ENCODE measurements at places on chromosomes 6 and 20.

DNA sequence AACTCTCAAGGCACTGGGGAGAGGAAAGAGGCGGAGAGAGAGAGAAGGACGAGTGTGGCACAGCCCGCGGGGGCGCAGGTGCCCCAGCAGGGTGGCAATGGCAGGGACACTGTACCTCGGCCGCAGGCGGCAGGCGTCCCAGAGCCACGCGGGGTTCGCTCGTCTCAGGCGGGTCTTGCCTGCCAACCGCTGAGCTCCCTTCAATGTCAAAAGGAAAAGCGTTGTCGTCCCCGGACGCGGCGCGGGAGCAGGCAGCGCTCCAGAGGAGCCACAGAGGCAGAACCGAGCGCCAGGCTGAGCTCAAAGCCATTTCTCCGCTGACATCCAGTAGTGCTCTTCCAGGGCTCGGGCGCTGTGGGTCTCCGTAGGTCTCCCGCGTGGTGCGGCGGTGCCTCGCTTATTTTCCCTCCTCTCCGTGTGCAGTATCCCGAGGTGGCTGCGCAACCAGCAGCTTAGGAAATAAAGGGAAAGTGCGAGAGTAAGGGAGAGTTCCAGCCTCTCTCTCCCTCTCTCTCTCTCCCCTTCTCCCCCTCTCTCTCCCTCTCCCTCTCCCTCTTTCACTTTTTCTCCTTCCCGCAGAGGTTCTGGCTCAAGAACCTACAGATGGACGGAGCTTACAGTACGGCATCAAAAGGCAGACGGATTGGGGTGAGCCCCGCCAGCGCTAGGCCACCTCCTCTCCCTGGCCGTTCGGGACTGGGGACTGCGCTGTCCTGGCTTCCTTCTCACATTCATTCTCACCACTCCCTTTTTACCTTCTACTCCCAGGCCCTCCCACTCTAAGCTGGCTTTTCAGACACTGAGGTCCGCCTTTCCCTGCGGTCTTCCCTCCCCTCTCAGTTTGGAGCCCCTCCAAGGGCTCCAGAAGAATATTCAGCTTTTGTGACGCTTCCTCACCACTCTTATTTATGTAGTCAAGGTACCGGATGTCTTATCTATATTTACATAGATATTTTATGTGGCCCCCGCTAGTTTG lies at the start of gene LAMA4:
LAMA4 (minus strand) TSS at position 727 of the 976 bp plus-strand sequence; CDS start at position 310, 417 bp downstream.
- DNase-seq, result peak; percentile 85

GRCh38 chr20:63772781-63773518 lies 33.4 kb downstream of the SLC2A4RG start:
- no peak for DNase-seq

DNA sequence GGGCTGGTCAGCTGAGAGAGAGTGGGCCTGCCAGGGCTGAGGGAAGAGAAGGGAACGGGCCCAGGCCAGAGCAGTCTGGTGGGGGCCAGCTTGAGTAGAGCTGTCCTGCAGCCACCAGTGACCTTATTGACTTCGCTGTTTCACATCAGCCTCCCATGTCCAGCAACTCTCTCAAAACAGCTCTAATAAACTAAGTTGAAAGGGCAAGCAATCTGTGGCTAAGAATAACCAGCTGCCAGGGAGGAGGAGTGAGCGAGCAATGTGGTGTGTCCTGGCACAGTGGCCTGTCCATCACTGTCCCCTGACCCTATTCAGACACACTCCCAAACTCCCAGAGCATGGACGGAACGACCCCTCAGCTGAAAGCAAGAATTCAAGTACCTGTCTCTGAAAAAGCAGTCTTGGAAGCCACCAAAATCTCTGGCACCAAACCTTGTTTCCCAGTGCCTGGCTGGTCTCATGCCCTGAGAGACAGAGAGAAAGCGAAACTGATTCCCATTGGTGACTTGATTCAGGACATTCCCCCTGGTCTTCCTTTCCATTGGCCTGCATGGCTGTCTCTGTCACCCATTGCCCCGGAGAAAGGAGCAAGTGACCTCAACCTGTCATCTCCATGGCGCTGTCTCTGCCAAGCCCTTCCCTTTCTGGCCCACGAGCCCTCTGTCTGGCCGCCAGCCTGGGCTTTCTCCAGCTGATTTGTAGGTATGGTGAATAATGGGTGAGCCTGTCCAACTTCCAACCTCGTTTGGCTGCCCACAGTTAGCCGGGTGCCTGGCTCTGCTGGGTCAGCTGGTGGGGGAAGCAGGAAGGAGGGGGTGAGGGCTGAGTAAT lies at the start of gene DDO:
DDO (minus strand) TSS at position 490 of the 831 bp plus-strand sequence. CDS start 2,113 bp downstream, outside the sequence.
- DNase-seq, result no peak

DNA sequence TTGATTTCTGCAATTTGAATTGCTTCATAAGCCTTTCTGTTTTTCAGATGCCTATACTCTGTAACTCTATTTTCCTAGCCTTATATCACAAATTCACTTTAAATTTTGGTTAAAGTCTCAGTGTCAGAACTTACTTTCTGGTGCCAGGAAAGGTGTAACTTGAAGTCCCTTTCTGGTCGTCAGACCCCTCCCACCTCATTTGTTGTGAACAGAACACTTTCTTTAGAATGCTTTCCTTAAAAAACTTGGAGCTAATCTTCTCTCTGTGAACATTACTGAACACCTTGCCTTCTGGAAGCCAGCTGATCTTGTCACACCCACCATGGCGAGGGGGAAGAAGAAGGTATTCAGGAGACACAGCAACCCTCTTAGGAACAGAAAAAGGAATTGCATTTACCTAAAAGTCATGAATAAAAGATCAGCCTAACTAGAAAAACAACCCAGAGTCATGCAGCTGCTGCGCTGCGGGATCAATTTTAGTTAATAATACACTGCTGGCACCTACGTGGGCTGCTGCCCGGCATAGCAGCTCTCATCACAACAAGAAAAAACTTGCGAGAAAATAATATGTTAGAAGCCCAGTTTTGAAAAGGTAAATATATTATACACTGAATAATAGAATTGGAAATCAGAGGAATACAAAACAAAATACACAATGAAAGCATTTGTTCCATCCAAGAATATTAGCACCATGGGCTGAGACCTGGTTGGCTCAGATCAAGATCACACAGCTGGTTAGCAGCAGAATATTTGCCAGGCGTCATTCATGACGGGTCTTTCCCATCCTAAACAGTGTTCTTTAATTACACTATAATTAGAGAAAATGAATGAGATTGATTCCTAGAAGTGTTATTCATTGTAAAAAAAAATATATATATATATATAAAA lies 5.8 kb upstream of the FAM217A start:
- DNase-seq, result no peak

GRCh38 chr6:149286905-149287304 lies 30.6 kb upstream of the TAB2 start:
- no peak for DNase-seq

DNA sequence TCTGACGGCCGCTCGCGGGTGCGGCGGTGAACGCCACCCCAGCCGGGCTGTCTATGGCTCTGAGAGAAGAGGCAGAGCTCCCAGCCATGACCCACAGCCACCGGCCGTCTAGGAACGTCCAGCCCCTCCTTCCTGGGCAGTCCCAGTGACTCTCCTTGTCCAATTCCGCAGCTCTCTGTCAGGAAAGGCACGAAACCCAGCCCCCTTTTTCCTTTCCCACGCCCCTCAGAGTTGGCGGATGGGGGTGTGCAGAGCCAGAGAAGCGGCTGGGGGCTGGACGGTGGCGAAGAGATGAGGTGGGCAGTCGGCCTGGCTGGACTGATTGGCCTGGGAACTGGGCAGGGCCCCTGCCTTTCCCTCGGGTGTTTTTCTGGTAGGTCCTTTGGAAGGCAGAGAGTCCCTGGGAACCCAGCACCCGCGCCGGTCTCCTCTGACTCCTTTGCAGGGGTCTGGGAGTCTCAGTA lies 1.5 kb downstream of the EBF4 start:
- DNase-seq, result peak; percentile 47

GRCh38 chr6:27076116-27076515 lies 171.4 kb upstream of the PRSS16 start:
- no peak for DNase-seq

DNA sequence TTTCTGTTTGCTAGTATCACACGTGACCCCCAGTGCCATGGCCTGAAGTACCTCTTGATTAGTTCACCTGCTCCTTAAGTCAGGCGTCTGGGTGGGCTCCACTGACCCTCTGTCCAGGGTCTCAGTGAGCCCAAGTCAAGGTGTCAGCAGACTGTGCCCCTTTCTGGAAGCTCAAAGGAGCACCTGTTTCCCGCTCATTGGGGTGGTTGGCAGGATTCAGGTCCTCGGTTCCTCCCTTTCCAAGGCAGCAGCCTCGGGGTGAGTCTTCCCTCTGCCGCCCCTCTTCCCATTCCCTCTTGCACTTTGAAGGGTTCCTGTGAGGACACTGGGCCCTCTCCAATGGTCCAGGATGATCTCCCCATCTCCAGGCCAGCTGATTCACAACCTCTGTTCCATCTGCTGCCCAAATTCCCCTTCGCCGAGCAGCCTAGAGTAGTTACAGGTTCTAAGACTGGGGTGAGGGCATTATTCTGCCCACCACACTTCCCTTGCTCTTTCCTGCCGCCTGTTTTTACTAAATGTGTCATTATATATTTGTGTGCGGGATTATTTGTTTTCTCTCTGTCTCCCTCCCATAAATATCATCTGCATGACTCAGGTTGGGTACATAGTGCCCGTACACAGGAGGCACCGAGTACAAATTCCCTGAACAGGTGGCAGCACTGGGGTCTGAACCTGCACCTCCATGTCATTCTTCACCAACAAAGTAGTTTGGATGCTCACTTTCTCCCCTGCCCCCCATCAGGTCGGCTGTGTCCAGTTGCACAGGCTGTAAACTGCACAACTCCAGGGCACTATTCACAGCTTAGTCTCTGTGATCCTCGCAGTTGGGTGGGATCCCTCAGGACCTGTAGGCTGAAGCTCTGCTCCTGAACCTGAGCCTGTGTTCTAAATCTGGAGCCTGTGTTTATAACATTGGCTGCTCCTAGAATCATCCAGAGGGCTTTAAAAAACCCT lies 58.5 kb downstream of the RBM38 start:
- DNase-seq, result no peak

DNA sequence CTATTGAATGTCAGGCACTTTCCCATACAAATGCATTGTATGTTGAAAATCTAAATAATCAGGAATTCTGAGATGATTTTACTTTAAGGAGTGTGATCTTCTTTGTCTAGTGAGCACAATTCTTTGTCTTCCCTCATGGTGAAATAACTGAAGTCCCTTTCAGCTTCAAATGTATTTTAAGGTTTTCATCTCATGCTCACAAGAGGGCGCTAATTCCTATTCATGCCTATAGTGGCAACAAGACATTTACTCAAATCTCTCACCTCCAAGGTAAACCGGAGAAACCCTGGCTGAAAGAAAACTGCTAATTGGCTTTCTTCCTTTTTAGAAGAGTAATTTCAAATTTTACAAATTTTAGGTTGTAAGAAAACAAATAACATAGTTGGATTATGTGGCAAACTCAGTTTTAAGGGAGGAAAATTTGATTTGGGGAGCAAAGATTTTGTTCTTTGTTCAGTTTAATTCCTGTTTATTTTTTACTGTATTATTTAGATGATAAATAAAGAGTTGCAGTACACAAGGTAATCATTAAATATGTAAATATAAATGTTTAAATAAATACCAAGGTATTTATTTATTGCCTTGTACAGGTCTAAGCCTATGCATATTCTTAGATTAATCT lies 69.1 kb downstream of the SLC35F1 start:
- peak; percentile 54 for DNase-seq

DNA sequence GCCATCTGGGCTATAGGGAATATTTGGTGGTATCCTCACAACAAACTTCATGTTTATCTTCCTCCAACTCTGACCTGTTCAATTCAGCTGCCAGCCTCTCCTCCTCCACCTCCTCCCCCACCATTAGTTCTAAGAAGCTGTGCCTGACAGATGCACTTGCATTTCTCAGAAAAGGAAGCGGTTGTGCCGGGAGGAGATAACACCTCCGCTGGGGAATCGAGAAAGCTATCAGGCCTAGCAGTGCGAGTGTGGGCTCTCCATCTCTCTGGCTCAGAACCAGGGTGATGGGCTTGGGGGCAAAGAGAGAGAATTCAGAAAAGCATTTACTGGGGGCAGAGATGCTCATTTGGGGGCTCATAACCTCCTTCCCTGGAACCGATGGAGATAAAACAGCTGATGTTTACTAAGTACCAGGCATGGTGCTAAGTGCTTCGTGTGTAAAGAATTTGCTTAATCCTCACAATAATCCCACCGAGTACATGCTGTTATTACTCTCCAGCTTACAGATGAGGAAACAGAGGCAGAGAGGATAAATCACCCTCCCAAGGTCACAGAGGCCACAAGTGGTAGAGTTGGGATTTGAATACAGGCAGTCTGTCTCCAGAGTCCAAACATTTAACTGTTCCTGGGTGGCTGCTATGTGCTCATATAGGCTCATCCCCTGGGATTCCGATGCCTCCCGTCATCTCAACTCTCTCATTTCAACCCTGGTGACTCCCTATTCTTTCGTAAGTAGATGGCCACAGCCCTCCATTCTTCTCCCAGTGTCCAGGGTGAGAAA lies 38.3 kb downstream of the COX4I2 start:
- DNase-seq, result no peak

DNA sequence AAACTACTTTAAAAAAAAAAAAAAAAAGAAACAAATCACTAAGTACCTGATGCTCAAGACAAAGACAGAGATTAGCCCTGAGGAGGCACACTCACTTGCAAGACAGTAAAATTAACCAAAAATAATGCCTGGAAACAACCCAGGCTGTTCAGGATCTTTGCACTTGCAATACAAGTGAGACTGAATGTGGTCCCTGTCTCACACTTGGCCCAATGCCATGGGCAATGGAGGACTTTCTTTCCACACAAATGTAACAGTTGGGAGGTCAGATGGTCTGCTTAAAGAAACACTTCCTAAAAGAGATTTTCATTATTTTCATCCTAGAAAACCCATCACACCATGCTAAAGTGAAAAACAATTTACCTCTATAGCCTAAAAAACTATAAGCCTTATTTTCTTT lies 16.2 kb downstream of the STAU1 start:
- DNase-seq, result no peak

- DNase-seq, result no peak
These were observed 160.8 kb downstream of the ZDHHC14 start for GRCh38 chr6:157541618-157542413.

DNA sequence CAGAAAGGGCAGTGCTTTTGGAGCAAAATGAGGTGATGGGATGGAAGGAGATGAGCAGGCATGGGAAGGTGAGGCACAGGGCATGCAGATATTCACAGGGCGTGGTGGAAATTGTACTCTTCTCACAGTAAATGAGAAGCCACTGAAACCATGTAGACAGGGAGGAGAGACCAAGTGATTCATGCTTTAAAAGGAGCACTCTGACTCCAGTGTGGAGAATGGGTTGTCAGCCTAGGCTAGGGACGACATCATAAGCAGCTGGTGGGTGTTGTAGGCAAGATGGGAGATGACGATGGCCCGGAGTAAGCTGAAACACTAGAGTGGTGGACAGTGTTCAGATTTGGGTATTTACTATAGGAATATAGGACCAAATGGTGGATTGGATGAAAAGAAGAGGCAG lies 18.4 kb downstream of the PDE7B start:
- DNase-seq, result no peak

- DNase-seq, result no peak
These were observed 61.2 kb upstream of the SGK1 start for GRCh38 chr6:134379076-134379475.

GRCh38 chr6:27834384-27834783 lies 77.8 kb downstream of the OR2B2 start:
- DNase-seq, result no peak

- no peak for DNase-seq
These were observed 15.5 kb downstream of the TM9SF4 start for GRCh38 chr20:32124916-32125454.

GRCh38 chr6:33854572-33855030 lies 50.8 kb upstream of the MLN start:
- DNase-seq, result no peak

Measured in retina (tissue), 1 donor.